ENCODE measurements at places on chromosomes 6 and 20.

DNA sequence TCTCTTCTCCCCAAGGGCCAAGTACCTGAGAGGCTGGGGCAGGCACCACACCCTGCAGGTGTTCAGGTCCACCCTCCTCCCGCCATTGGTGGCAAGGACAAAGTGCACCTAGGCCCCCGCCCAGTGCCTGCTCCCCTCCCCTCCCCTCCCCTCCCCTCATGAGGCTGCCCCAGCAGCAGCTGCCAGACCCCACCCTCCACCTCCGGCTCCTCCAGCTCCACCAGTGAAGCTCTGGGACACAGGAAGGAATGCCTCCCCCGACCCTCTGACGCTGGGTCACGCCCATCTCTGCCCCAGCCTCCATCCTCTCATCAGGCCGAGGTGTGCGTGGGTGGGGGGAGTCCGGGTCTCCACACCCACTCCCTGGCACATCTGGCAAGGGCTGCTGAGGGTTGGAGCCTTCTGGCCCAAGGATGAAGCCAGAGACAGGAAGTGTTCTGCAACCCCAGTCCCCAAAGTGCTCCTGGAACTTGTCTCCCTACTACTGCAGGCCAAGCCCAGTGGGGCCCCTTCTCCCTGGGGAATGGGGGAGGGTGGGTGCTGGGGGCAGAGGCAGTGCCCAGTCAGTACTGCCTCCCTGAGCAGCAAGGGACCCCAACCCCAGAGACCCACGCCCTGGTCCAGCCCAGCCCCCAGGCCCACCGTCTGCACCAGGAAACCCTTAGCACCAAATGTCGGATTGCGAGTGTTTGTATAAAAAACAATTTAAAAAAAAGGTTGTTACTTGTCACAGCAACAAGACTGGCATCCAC is 1.6 kb upstream of the UCKL1 start:
- peak; percentile 61 for DNase-seq

GRCh38 chr6:88680654-88681053 is 282.8 kb downstream of the RNGTT start:
- DNase-seq, result no peak

- DNase-seq, result no peak
Observed at GRCh38 chr6:161540532-161540931, 266.7 kb upstream of the AGPAT4 start.

GRCh38 chr20:47318586-47319516 is 37.6 kb downstream of the ZMYND8 start:
- DNase-seq, result no peak

- no peak for DNase-seq
Observed at GRCh38 chr6:92617721-92618120, 801.6 kb downstream of the EPHA7 start.

DNA sequence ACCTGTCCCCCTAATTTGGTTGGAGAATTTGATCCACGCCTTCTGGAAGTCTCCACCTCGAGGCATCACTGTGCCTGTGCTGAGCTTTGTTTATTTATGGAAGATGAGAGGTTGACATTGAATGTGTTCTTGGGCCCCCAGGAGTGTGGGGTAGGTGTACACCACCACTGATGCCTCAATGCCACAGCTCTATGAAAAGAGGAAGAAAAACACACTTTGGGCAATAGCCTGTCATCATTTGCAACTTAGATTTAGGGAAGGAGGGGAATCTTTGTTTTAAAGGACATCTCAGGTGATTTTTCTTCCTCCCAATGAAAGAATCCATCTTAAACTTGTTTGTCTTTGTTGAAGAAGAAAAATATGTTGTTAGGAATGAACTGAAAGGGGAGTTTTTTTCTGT is 42.6 kb downstream of the TBC1D7 start:
- no peak for DNase-seq

Data from stimulated activated CD4-positive, alpha-beta T cell treated with anti-CD3 and anti-CD28 coated beads, Interleukin-12 subunit alpha, Interleukin-12 subunit beta, amount 100 ng/mL, for 4 hours (primary cell).